ENCODE measurements at places on chromosomes 1 and 21.

DNA sequence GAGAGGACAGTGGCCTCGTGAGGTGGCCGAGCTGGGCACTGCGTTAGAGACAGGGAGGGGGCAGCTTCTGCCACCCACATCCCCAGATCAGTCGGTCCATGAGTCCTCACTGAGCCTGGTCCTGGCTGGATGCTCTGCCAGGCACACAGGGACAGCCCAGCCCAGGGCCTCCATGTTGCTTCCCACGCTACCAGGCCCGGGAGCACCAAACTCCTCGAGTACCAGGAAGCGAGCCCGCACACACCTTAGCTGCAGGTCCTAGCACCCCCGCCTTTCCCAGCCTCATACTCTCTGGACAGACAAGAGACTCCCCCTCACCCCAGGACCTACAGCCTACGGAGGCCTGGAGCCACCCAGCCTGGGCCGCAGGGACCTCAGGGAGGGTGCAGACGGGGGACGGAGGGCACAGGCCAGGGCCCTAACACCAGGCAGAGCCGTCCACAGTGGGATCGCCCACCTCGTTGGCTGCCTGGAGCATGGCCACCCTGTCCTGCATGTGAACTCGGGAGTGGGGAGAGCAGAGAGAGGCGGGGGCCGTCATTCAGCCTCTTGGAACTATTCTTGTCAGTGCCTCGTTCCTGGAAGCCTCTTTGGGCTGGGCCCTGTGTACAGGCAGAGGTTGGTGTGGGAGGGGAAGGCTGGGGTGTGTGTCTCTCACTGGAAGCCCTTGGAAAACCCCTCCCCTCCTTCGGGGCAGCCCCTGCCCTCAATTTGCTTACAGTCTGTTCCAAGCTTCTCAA is 90.9 kb upstream of the RUNX3 start:
- no peak for DNase-seq

GRCh38 chr21:39009587-39010225 is 173.5 kb downstream of the PSMG1 start:
- no peak for DNase-seq

- DNase-seq: no peak
Measured at GRCh38 chr1:224298346-224299330, 31.3 kb downstream of the NVL start.

- peak; percentile 46 for DNase-seq
Measured at GRCh38 chr21:45405819-45406762, 1.1 kb downstream of the COL18A1 start.

- DNase-seq: no peak
Measured at GRCh38 chr1:15332525-15332924, 77.2 kb upstream of the EFHD2 start.

DNA sequence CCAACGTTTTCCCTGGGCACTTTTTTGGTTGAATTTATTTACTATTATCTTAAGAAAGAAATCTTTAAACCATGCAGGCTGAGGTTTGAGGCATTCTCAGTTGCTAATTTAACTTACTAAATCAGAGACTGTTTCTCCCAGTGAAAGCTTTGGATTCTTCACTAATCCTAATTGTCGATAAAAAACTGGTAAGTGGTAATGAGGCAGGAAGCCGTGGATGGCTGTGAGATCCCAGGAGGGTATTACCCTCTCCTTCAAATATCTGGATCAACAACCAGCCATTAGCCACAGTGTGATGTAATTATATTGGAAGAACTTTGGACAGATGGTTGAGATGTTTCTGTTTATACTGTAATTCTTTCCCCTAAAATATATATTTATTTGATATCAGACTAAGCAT is 485.0 kb downstream of the DISC1 start:
- DNase-seq: no peak

DNA sequence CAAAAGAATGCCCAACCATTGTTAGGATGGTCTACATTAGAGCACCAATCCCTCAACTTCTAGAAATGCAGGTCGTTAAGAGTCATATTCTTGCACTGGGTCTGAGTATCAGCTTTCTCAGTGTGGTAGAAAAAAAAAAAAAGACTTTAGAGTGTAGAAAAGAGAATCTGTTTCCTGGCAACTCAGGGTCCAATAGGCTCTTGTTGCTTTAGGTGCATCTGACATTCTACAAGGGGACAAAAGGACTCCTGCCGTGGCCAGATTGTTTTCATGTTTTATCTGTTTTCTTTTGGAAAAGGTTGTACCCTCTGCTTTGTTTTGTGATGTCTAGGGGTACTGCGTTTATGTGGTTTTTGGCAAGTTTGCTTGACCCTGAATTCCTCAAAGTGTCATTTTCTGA is 105.4 kb upstream of the KCNK2 start:
- DNase-seq: no peak

- no peak for DNase-seq
Measured at GRCh38 chr1:208201229-208201628, 43.0 kb downstream of the PLXNA2 start.

GRCh38 chr1:22114083-22115012 is 28.5 kb downstream of the WNT4 start:
- peak; percentile 80 for DNase-seq

DNA sequence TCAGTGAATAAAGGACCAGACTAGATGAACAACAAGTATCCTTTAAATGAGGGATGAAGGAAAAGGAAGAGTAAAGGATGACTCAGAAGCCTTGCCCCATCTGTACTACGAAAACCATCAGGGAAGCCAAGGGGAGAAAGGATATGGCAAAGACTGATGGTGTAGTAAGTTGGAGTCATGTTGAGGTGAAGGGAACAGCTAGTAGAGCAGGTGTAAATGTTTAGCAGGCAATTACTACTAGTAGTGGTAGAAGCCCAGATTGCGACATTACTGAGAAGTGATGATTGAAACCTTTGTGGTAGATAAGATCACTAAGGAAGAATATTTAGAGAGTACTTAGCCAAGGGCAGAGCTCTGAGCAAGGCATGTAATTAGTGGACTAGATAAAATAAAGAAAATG is 84.0 kb downstream of the PHTF1 start:
- DNase-seq: no peak

GRCh38 chr1:174850726-174851125 is 149.0 kb upstream of the CACYBP start:
- DNase-seq: no peak

DNA sequence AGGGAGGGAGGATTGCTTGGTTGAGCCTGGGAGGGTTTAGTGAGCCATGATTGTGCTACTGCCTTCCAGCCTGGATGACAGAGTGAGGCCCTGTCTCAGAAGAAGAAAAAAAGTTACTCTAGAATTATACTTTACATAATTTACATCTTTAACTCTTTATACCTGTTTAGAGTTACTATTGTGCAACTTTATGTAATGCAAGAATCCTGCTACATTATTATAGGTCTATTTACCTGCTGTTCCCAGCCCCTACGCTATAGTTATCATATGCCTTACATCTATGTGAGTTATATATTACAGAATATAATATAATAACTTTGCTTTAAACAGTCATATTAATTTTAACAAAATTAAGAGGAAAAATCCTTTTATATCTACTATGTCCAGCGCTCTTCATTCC is 14.3 kb downstream of the SDHB start:
- no peak for DNase-seq

DNA sequence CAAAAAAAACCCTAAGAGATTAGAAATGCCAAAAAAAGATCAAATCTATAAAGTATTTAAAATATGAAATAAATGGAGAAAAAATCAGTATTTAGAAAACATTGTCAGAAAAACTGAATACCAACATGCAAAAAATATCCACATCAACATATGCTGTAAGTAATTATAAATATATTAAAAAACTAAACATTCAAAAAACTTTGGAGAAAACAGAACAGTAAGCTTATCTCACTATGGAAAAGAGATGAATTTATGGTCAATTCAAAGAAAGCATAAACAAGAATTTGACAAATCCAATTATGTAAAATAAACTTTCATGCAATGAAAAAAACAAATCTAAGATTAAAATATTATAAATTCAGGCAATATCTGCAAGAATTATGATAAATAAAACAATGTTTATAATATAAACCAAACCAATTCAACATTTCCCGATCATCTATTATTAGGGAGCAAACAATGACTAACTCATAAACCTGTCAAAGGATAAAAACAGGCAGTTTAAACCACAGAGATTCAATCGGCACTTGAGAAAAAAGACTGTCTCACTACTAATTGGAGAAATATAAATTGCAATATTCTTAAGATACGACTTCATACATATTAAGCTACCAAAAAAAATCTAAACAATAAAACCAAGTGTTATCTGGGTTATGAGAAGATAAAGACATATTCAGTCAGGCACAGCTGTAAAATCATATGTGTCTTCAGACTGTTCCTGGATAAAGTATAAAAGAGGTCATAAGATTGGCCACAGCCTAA is 21.8 kb downstream of the EYA3 start:
- no peak for DNase-seq

- DNase-seq: no peak
Measured at GRCh38 chr1:169119405-169119804, 12.9 kb downstream of the ATP1B1 start.

DNA sequence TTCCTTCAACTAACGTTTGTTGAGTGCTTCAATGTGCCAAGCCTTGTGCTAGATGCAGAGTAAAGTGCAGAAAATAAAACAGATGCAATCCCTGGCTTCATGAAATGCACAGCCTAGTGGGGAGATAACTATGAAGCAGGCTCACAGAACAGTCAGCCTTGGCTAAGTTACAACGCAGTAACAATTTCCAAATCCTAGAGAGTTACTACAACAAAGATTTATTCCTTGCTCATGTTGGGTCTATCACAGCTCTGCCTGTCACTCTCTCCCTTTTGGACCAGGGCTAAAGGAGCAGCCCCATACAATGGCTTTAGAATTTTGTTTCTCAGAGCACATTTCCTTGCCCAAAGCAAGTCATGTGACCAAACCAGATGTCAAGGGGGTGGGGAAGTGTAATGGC is 359.8 kb downstream of the ZNF326 start:
- no peak for DNase-seq

DNA sequence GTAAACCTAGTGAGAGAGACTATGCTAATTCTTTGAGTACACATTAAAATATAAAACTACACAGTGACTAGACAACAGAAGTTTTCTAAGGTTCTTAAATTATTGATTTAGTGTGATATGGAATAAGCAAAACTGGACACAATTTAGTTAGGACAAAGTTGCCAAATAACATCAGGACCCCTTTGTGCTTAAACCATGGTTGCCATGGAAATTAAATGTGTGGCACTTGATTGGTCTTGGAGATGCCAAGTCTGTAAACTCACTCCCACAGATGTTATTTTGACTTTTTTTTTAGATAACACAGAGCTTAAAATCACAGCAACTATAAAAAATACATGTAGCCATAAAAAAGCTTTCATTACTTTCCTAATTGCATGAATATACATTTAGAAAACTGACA is 234.6 kb downstream of the BRINP3 start:
- DNase-seq: no peak

DNA sequence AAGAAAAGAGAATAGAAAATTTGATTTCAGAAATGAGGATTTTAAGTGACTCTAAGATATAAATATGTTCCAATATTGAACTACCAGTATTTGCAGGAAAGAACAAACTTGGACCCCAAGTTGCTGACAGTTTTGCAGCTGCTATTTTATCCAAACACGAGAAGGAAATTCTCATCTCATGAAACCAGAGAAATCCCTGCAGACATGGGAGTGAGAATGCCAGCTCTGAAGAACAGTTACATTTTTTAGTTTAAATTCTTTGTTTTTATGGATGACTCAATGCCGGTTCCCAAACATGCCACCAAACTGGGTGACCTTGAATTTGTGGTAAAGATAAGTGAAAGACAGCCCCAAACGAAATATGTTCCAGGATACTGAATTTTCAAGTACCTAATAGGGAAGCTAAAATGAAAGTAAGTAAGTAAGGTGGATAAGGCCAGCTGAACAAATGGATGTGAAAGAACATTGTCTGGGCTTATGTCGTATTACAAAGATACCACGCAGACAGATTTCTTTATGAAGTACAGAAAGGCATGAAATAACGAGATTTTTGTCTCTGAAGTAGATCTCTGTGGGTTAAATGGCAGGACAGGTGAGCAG is 19.9 kb downstream of the TLR5 start:
- DNase-seq: no peak

DNA sequence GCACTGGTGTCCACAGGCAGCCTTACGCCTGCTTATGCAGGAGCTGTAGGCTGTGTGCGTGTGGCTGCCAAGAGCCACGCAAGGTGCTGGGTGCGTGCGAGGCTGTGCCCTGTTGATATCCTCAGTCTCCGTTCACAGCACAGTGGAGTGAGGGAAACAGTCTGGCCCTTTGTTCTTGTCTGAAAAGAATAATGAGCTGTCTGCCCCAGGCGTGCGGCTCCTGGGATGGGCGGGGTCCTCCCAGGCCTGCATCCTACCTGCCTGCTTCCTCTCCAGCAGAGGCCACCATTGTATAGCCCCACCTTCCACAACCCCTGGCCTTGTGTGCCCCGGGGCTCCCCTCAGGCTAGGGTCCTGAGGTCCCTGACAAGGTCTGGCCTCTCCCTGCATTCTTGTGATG is 47.0 kb upstream of the KDM4A start:
- no peak for DNase-seq

GRCh38 chr1:161843156-161843555 is 77.0 kb downstream of the ATF6 start:
- no peak for DNase-seq

GRCh38 chr1:226518375-226518774 is 30.2 kb upstream of the STUM start:
- DNase-seq: no peak

- DNase-seq: no peak
Measured at GRCh38 chr1:161259765-161260164, 1.2 kb downstream of the PCP4L1 start.

GRCh38 chr1:230636575-230637148 is 5.6 kb upstream of the COG2 start:
- DNase-seq: no peak

GRCh38 chr1:98405581-98406074 is 255.9 kb upstream of the SNX7 start:
- no peak for DNase-seq

GRCh38 chr1:147341246-147341645 is 98.8 kb downstream of the CHD1L start:
- no peak for DNase-seq

DNA sequence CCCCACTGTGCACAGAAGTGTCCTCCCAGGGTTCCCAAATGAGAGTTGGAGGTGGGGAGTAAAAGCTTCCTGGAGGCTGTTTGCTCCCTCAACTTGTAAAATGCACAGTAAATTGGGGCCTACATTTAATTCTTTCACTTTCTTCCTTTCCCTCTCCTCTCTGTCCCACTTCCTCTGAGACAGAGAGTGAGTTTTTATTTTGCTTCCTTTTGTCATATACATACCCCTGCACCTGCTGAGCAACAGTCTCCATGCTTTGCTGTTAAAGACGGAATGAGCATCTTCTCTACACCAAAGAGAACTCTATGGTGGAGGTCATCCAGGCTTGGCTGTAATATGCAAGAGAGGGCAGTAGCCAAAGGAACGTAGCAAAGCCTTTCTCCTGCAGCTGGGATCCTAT is 79.3 kb upstream of the VAV3 start:
- no peak for DNase-seq

DNA sequence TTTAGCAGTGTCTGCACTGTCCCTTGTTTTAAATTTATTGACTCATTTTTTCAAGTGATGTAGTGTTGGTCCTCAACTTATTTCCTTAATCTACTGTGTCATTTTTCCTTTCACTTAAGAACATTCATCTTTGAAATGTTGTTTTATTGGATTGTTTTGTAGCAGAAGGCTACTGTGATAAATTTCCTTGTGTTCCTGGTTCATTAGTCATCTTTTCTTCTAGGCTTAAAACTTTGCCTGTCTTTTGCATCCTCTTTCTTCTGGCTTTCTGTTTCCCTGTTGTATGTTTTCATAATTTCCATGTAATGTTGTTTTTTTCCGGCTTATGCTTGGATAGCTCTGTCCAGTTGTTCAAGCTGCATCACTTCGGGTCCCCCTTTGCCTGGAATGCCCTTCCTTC is 61.9 kb downstream of the UBE2T start:
- no peak for DNase-seq

GRCh38 chr1:905811-906599 is 17.7 kb upstream of the SAMD11 start:
- DNase-seq: peak; percentile 55
